Stimulated activated CD8-positive, alpha-beta memory T cell treated with anti-CD3 and anti-CD28 coated beads, Interleukin-7, amount 100 ng/mL, for 1 hour (primary cell): ENCODE measurements at places on chromosomes 1 and 21.

- DNase-seq, result no peak
Observed at GRCh38 chr1:206456577-206457370, 13.5 kb upstream of the IKBKE start.

- no peak for DNase-seq
Observed at GRCh38 chr1:177044390-177044789, 120.1 kb downstream of the ASTN1 start.

GRCh38 chr1:61419196-61419595 lies 305.7 kb downstream of the TM2D1 start:
- DNase-seq, result no peak

GRCh38 chr1:67832737-67833601 lies at the start of gene GNG12:
GNG12 (minus strand) TSS chr1:67833467; CDS start chr1:67707686, 125,781 bp downstream.
- DNase-seq, result no peak

DNA sequence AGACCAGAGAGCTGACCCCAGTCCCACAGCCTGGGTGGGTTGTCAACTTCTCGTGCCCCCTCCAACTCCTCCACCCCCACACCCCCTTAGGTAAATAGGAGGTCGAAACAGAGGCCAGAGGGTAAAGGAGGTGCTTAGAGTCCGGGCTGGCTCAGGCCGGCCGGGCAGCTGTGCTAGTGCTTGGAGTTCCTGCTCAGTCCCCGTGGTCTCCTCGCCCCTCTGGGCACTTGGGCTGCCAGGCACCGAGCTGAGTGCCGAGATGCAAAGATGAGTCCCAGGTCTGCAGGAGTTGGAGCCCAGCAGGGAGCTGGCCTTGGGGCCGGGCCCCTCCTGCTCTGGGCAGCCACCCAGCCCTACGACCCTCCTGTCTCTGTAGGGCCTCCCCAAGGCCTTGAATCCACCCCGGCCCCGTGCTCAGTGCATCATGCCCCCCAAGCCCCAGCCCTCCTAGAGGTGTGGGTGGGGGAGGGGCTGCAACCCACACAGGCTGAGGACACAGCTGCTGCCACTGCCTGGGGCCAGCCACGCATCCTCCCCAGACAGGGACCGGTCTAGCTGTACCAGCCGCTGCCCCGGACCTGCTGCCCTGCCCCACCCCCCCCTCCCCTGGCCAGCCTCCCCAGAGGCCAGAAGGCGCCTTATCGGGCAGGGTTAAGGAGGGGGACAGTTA lies 1.9 kb downstream of the SMIM1 start:
- DNase-seq, result no peak

DNA sequence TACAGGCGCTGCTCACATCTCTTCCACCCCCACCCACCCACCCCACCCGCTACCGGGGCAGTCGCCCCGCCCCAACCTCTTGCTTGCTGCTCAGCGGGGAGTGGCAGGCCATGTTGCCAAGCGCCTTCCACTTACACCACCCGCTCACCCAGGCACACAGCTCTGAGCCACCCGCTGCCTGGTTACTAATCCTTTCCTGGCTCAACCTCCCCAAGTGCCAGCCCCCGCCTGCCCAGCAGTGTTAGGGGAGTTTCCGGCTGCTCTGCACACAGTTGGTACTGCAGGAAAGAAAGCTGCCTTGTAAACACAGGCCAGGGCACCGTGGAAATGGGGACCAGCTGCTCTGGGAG lies 56.2 kb downstream of the LACTBL1 start:
- no peak for DNase-seq

DNA sequence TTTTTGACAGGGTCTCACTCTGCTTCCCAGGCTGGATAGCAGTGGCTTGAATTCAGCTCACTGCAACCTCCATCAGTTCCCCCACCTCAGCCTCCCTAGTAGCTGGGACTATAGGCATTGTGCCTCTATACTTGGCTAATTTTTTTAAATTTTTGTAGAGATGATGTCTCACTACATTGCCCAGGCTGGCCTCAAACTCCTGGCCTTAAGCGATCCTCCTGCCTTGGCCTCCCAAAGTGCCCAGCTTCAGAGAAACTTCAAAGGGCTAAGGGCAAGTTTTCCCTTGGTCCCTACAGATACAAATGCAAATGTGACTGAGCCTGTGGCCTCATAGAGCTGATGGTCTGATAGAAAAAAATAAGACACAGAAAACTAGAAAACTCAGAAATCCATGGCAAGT lies 52.9 kb upstream of the PRRC2C start:
- DNase-seq, result no peak

DNA sequence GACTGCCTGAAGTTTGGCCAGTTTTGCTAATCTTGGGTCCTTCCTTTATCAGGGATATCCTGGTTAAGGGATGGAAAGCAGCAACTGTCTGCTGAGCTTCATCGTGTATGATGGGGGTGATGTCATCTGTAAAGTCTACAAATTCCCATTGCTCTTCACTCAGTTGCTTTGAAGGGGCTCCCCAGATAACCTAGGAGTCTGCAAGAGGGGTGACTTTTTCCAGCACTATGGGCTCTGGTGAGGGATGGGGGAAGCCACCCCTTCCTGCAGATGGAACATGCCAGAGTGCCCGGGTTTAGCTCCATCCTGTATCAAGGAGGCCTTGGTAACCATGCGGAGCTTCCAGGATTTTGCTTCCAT lies 28.4 kb downstream of the EDARADD start:
- no peak for DNase-seq

DNA sequence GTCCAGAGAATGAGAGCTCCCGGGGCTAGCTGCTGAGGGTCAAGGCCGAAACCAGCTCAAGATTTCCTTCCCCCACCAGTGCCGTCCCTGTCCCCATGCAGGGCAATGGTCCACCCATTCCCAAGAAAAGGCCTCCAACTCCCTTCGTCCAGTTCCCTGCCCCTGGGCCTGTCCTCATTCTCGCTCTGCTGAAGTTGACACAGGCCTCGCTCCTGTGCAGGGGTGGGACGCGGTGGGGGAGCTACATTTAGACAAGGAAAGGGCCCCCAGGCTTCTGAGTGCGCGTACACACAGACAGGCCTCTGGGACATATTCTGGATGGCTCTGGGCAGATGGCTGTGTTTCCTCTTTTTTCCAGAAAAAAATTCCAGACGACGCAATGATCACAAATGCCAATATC lies 188.3 kb downstream of the ETS2 start:
- no peak for DNase-seq

GRCh38 chr1:3314491-3315381 lies 139.7 kb upstream of the ARHGEF16 start:
- no peak for DNase-seq

DNA sequence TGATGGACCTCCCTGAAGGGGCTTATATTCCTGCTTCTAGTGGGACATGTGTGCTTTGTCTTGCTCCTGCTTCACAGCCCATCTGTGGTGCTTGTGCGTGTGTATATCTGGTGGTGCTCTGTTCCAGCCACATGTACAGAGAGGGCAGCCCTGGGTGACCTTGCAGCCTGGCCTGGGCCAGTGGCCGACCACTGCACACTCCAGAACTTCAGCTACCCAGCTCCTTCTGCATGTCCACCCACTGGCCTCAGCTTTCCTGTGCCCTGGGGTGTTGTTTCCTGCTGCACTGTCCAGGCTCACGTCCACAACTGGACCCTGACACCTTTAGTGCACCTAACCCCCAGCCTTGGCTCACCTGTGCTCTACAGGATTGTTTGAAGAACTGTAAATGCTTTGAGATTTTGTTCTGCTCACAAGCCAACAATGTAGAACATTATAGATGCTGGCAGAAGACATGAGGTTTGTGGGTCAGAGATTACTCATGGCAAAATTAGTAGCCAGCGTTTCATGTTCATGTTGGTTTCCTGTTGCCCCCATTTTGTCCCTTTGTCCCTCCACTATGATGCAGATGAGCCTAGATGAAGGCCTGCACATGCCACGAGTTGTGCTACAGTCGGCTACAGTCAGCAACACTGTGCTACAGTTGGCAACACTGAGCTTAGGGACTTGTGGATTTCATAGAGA lies 5.3 kb upstream of the S100B start:
- DNase-seq, result no peak

DNA sequence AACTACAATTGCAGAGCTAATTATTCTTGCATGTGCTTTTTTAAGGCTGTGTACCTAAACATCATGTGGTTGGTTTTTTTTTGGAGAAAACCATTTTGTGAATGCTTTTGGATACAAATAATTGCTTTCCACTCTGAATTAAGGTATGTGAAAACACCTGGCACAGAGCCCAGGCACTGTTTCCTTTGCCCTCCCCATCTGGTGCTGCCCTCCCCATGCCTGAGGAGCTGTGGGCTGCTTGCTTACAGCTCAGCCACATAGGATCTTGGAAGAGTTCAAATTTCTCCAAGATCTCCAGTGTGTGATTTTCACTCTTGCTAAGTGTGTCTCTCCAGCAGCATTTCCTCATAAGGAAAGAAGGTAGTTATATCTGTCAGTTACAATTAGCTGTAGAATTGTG lies 27.8 kb downstream of the DNM3 start:
- DNase-seq, result no peak

DNA sequence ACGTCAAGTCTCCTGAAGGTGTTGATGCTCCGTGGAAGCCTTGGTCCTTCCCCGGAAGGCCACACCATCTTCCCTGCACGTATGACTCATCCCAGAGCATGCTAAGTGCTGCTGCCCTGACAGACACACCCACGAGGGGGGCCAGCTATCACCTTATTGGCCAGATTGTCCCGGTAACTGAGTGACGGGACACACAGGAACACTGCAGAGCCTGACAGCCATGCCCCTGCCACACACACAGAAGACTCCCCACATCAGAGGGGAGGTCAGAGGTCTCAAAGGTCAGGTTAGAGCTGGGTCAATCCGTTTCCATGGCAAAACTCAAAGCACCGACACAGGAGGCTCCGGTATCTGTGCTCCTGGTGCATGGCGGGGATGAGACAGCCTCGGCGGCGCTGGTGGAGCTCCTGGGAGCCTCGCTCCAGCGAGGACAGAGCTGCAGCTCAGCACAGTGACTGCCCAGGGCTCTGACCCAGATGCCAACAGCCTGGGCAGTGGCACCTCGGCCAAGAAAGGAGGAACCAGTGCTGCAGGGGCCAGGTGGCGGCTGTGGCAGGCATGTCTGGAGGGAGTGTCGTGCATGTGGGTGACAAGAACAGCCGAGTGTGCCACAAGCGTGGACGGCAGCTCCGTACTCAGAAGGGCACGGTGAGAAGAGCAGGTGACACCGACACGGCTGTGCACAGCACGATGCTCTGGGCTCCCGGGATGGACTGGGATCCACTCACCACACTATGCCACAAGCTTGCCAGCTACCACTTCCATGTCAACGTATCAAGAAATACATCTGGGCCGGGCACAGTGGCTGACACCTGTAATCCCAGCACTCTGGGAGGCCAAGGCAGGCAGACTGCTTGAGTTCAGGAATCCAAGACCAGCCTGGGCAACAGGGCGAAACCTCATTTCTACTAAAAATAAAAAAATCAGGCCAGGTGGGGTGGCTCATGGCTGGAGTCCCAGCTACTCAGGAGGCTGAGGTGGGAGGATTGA lies 14.8 kb upstream of the TMEM240 start:
- DNase-seq, result no peak

- no peak for DNase-seq
Observed at GRCh38 chr21:26443867-26444266, 129.2 kb downstream of the CYYR1 start.
